Effector memory CD4-positive, alpha-beta T cell (primary cell): ENCODE measurements at places on chromosomes 2 and 18.

DNA sequence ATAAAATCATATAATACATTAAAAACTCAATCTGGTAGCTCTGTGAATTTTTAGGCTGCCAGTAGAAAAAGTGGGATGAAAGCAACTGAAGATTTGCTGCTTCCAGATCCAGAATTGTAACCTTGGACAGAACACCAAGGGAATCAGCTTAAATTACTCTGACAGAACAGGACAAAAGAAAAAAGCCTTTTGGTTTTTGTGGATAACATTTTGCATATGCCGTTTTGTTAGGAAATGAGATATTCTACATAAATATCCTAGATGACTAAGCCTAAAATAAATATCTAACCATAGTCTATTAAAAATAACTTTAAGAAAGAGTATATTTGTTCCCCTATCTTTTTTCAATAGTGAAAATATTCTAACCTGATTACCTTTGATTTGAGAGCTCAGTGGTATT is 148.7 kb upstream of the DOCK10 start:
- no peak for DNase-seq

DNA sequence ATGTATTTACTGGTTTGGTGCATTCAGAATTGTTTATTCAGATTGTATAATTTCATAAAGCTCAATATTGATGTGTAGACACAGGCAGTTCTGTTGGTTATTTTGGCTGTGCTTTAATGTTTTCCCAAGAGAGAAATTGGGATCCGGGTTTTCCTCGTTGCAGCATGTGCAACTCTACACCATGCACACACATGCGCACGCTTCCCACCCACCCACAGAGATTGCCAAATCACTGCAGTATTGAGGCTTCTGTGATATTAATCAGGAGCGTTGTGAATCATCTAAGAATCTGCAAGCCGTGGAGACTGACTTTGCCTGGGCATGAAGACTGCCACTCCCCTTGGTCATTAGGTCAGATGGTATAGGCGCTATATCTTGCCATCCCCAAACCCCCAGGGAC is 571.5 kb downstream of the SLC4A3 start:
- no peak for DNase-seq

- no peak for DNase-seq
Measured at GRCh38 chr2:2646433-2647051, 315.5 kb upstream of the MYT1L start.

GRCh38 chr2:176562359-176563078 is 293.3 kb downstream of the MTX2 start:
- DNase-seq, result no peak

DNA sequence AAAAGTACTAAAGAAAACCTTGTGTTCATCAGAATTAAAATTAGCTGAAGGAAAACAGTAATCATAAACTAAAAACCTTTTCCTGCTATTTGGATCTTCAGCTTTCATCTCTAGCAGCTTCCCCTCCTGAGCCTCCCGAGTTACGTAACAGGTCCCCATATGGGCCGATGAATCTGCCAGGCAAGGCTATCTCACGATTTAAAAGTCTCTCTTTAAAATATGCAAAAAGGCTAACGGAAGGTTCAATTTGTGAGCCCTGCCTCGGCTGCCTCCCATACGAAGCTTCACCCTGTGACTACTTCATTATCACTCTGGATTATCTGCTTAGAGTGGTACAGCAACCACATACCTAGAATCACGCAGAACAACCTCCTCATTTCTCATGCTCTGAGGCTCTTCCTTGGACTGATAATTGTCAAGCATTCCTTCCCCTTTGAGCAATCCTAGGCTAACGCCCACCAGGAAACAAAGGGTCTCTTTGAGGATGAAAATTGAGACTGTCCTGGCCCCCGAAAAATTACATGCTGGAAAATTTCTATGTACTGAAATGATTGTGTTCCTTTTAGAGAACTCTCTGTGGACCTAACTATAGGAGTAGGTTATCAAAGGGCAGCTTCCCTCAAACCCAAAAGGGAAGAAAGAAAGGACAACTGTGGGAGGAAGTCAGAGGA is 147.4 kb downstream of the ZEB2 start:
- DNase-seq, result no peak

GRCh38 chr18:22408059-22408458 is 9.7 kb downstream of the CTAGE1 start:
- DNase-seq, result no peak
